ENCODE measurements at places on chromosomes 2 and 18. TPM values are rescaled to one million over a fixed set of nuclear protein-coding genes. Genes with fewer than 3 reads are reported as not detected.

DNA sequence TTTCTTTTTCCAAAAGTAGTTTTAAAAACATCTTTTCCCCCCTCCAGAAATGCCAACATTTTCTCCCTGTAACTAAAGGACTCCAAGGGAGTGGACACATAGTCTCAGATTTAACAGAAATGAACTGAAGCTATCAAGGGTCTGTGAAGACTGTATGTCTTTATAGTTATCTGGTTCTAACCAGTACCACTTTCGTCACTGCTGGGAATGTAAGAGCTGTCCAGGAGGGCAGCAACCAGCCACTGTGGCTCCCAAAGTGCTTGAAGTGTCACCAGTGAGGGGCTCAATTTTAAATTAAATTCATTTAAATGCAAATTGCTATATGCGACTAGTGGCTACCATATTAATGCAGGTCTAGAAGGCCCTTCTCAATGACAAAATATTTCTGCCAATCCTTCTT lies 15.0 kb downstream of the RNF149 start:
- DNase-seq, result no peak

- DNase-seq, result no peak
Measured at GRCh38 chr2:182717416-182717815, 1.4 kb downstream of the DNAJC10 start.

- no peak for DNase-seq
Measured at GRCh38 chr2:37543999-37544557, 127.4 kb downstream of the CDC42EP3 start.

DNA sequence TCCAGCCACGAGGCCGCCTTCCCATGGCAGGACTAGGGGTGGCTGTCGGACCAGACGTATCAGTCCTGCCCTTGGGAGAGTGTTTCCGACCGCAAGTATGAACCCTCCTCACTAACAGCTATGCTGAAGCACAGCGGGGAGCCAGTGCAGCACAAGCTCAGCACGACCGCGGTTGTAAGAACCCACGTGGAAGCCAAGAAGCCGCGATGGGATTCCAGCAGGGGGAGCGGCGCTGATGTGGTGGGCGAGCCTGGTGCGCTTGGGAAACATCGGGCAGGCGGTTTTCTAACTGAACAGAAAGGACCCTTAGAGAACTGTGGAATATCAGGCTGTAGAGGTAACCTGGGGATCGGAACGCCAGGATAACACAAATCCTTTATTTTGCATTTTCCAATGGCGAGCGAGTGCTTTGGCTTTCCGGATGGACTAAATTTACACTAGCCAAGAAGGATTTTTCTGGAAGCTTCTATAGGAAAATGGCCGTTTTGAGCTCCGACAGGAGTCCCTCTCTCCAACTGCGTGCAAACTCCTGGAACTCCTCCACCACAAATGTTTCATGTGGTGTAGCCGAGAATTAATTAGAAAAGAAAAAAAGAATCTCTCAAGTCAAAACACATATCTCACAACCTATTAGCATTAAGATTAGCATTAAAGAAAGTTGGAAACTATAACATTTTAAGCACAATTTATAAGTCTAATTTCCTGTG lies 132.0 kb upstream of the MYCN start:
- DNase-seq, result no peak

The LTBP1 gene
- 6.7 TPM for total RNA-seq

The LONRF2 gene
- 12.1 TPM for total RNA-seq

The KRTCAP3 gene
- not detected for total RNA-seq

The LIMS4 gene
- total RNA-seq, result 0.16 TPM

The SULT1C4 gene
- not detected for total RNA-seq

Data from SK-MEL-5 (cell line).